ENCODE measurements at places on chromosomes 5 and 9.

GRCh38 chr9:99231711-99232110 lies 9.6 kb downstream of the SEC61B start:
- peaks cover 14% of the 10 kb centered on the region for H3K36me3 ChIP-seq
- H3K27me3 ChIP-seq = no peaks in the 10 kb centered on the region
- DNase-seq = no peak
- no peaks in the 10 kb centered on the region for H3K4me1 ChIP-seq

DNA sequence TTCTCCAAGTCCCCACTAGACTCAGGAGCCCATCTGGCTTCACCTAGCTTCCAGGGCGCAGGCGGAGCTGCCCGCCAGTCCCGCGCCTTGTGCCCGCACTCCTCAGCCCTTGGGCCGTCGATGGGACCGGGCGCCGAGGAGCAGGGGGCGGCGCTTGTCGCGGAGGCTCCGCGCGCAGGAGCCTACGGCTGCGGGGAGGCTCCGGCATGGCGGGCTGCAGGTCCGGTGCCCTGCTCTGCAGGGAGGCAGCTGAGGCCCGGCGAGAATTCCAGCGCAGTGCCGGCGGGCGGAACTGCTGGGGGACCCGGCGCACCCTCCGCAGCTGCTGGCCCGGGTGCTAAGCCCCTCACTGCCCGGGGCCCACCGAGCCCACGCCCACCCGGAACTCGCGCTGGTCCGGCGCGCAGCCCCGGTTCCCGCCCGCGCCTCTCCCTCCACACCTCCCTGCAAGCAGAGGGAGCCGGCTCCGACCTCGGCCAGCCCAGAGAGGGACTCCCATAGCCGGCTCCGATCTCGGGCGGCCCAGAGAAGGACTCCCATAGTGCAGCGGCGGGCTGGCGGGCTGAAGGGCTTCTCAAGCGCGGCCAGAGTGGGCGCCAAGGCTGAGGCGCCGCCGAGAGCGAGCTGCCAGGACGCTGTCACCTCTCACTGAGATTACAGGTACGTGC lies 78.1 kb upstream of the PJA2 start:
- H3K4me1 ChIP-seq = peaks cover 9% of the 10 kb centered on the region
- H3K4me3 ChIP-seq = no peak overlapping the region
- no peaks in the 10 kb centered on the region for H3K36me3 ChIP-seq

DNA sequence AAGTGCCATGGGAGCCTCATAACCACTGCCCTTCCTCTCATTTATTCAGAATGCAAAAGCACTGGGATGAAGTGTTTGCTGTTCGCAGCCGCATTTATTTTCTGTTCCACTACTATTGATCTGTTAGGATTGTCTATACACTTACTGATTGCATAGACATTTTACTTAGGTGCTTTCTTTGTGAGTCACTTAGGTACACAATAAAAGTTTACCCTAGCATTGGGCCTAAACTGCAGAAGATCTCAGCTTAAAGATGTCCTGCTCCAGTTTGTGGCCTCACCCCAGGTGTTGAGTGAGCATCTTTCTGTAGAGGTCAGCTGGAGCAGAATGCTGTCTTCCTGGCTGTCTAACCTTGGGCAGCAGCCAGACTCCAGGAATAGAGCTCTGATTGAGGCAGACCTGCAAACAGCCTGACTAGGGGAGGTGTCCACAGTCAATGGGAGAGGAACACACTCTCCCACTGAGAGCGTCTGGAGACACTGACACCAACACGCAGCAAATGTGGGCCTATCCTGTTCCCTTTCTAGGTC lies 54.0 kb downstream of the GPR21 start:
- H3K27ac ChIP-seq = no peak overlapping the region
- no peak for DNase-seq
- peaks cover 9% of the 10 kb centered on the region for H3K36me3 ChIP-seq
- H3K4me3 ChIP-seq = no peak overlapping the region
- no peaks in the 10 kb centered on the region for H3K27me3 ChIP-seq
- H3K4me1 ChIP-seq = no peaks in the 10 kb centered on the region

- DNase-seq = no peak
- no peaks in the 10 kb centered on the region for H3K36me3 ChIP-seq
- H3K4me3 ChIP-seq = no peak overlapping the region
- H3K27me3 ChIP-seq = no peaks in the 10 kb centered on the region
Observed at GRCh38 chr9:108681851-108682590, 173.8 kb downstream of the ACTL7B start.

- no peaks in the 10 kb centered on the region for H3K36me3 ChIP-seq
- no peak overlapping the region for H3K4me3 ChIP-seq
- H3K27me3 ChIP-seq = no peaks in the 10 kb centered on the region
Observed at GRCh38 chr9:101229606-101230005, 155.2 kb downstream of the BAAT start.

DNA sequence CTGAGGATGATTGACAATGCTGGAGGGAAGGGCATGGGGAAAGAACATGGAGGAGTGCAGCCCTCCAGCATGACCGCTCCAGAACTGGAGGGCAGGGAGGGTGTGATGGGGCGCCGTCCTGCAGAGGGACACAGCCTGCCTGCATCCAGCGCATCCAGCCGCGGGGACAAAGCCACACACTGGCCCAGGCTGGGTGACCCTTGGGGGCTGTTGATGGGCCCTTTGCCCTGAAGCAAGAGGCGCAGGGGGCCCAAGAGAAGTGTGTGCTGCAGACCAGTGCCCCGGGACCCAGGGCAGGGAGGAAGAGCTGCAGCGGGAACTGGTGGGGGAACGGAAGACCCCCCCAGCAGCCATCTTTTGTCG lies 169.8 kb upstream of the PPP1R26 start:
- no peaks in the 10 kb centered on the region for H3K36me3 ChIP-seq
- H3K4me1 ChIP-seq = no peaks in the 10 kb centered on the region
- H3K27ac ChIP-seq = no peak overlapping the region
- no peak for DNase-seq

DNA sequence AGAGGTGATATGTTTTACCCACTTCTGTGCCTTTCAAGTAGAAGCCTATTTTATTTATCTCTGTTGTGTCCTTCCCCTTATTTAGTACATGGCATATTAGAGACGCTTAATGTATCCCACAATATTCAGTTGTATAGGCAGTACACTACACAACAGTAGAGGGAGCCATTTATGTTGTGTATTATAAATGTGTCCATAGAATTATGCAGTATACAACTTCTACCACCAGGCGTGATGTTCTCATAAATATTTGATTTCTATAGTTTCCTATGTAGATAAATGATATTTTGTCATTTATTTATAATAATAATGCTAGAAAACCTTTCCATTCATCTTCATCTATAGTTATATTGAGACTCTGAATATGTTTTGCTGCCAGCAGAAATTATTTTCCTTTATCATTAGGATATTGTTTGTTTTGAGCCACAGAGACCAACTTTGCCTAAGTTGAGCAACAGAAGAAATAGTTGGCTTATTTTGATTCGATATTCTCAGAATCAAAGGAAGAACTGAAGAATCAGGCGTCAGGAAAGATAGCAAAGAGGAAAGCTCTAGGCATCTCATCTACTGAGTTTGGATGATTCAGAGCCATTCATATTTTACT lies 81.7 kb downstream of the ADAMTS19 start:
- no peaks in the 10 kb centered on the region for H3K27me3 ChIP-seq
- H3K4me1 ChIP-seq = no peaks in the 10 kb centered on the region
- no peak overlapping the region for H3K27ac ChIP-seq
- no peak for DNase-seq
- no peaks in the 10 kb centered on the region for H3K36me3 ChIP-seq
- no peak overlapping the region for H3K4me3 ChIP-seq

DNA sequence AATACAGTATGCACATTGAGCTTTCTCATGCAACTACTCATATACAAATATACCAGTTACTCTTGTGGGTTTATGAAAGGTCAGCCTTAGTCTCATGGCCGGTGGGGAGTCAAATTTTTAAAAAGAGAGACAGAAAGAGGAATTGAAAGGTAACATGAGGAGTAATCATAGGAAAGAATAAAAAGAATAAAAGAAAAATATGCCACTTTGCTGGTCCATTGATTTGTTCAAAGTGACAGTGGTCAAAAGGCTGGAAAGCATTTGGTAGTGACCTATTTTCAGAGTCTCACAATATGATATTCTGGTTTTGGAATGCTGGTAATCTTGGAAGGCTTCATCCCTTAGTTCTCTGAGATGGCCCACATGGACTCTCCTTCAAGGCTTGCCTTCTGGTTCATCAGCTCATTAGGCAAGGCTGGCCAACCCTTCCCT lies 67.0 kb downstream of the ZNF366 start:
- H3K27ac ChIP-seq = no peak overlapping the region
- no peaks in the 10 kb centered on the region for H3K36me3 ChIP-seq
- no peak for DNase-seq
- no peaks in the 10 kb centered on the region for H3K4me1 ChIP-seq

DNA sequence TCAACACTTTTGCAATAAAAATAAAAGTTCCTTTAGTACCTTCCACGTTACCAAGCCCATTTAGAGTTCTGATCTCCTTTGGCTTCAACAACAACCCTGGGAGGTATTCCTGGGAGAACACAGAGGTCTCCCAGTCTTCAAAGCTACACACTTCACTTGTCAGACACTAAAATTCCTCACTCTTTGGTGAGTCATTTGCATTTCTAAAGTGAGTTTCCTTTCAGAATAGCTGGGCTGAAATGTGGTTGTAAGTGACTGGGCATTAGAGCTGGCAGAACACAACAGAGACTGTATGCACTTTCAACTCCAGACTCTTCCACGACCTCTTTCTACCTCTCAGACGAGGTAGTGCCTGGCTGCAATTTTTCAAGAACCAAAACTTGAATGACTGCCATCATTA lies 11.5 kb upstream of the F2RL1 start:
- H3K4me1 ChIP-seq = no peaks in the 10 kb centered on the region
- no peaks in the 10 kb centered on the region for H3K27me3 ChIP-seq
- H3K27ac ChIP-seq = no peak overlapping the region
- no peaks in the 10 kb centered on the region for H3K36me3 ChIP-seq

GRCh38 chr9:117278471-117279035 lies 136.3 kb downstream of the ASTN2 start:
- DNase-seq = no peak
- H3K36me3 ChIP-seq = no peaks in the 10 kb centered on the region
- no peak overlapping the region for H3K27ac ChIP-seq
- no peak overlapping the region for H3K4me3 ChIP-seq
- no peaks in the 10 kb centered on the region for H3K27me3 ChIP-seq

- H3K4me3 ChIP-seq = no peak overlapping the region
- no peaks in the 10 kb centered on the region for H3K4me1 ChIP-seq
- H3K36me3 ChIP-seq = no peaks in the 10 kb centered on the region
- no peaks in the 10 kb centered on the region for H3K27me3 ChIP-seq
- H3K27ac ChIP-seq = no peak overlapping the region
- no peak for DNase-seq
Observed at GRCh38 chr9:8484597-8485191, 685.1 kb upstream of the DMAC1 start.

DNA sequence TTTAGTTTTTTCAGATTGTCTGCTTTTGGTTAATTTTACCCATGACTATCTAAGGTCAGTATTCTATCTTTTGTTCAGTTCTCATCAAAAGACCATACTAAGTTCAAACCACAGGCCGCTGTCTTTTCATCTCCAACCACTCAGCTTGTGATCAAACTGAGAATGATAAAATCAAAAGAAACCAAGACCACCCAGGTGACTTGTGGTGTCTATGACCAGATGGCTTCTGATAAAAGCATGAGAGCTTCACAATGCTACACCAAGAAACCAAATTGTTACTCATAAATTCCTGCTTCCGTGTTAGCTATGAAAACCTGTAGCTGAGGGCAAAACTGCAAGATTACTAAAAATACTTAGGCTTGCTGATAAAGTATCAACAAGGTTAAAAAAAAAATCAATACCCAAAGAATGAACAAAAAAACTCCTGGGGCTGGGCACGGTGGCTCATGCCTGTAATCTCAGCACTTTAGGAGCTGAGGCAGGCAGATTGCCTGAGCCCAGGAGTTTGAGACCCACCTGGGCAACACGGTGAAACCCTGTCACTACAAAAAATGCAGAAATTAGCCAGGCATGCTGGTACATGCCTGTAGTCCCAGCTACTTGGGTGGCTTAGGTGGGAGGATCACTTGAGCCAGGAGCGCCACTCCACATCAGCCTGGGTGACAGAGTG lies 25.8 kb upstream of the GPX8 start:
- no peak overlapping the region for H3K27ac ChIP-seq
- no peak overlapping the region for H3K4me3 ChIP-seq
- DNase-seq = no peak
- H3K4me1 ChIP-seq = no peaks in the 10 kb centered on the region
- H3K36me3 ChIP-seq = no peaks in the 10 kb centered on the region
- H3K27me3 ChIP-seq = no peaks in the 10 kb centered on the region

GRCh38 chr9:120587328-120587727 lies 7.4 kb upstream of the CDK5RAP2 start:
- no peak overlapping the region for H3K4me3 ChIP-seq
- no peak overlapping the region for H3K27ac ChIP-seq
- H3K4me1 ChIP-seq = no peaks in the 10 kb centered on the region
- no peak for DNase-seq
- H3K36me3 ChIP-seq = no peaks in the 10 kb centered on the region

GRCh38 chr5:64147849-64148441 lies 17.7 kb upstream of the RNF180 start:
- H3K36me3 ChIP-seq = no peaks in the 10 kb centered on the region
- DNase-seq = peak; percentile 34
- H3K4me3 ChIP-seq = no peak overlapping the region
- no peaks in the 10 kb centered on the region for H3K27me3 ChIP-seq

DNA sequence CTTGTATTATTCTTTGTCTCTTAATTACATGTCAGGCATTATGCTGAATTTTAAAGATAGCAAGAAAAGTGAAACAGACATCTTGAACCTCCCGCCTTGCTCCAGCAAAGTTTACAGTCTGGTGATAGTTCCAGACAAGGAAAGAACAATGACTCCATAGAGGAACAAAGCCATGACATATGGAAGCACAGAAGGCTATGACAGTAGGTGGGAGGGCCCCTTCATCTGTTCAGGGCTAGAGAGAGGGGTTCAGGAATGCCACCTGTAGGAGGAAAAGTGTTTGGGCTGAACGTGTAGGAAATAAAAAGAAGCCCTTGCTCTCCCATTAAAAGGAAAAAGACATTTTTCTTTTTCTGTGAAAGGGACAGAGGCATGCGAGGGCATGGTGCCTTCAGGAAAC lies 315.6 kb downstream of the TRIM32 start:
- DNase-seq = no peak
- H3K36me3 ChIP-seq = no peaks in the 10 kb centered on the region
- no peaks in the 10 kb centered on the region for H3K4me1 ChIP-seq
- H3K27ac ChIP-seq = no peak overlapping the region

DNA sequence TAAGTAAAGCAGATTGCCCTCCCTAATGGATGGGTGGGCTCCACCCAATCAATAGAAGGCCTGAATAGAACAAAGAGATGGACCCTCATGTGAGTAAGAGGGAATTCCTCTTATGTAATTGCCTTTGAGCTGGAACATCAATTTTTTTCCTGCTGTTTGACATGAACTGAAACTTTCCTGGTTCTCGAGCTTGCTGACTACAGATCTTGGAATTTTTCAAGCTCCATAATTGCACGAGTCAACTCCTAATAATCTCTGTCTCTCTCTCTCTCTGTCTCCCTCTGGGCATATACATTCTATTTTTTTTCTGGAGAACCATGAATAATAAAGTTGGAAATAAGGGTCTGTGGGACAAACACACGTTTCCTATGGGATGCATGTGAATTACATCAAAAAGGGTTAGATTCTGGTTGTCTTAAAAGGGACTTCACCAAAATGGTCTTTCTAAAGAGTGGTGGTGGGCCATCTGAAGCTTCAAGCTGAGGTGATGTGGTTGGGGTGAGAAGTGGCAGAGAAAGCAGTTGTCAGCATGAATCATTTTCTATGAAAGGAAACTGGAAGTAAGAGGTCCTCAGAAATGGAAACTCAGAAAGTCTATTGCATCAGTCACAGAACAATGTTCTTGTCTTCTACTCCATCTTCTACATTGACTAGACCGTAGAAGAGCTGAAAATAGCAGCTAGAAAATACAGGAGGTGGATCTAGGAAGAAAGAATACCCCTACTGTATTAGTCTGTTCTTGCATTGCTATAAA lies 47.0 kb upstream of the HOMER1 start:
- DNase-seq = no peak
- H3K27me3 ChIP-seq = no peaks in the 10 kb centered on the region

All from colonic mucosa (tissue), 4 donors.